Activated CD8-positive, alpha-beta T cell treated with anti-CD3 and anti-CD28 coated beads for 36 hours (primary cell): ENCODE measurements at places on chromosomes 3 and 15. TPM values are rescaled to one million over a fixed set of nuclear protein-coding genes. Genes with fewer than 3 reads are reported as not detected.

GRCh38 chr15:69798481-69799250, 299.1 kb downstream of the TLE3 start:
- DNase-seq: no peak
- no peak overlapping the region for H3K4me3 ChIP-seq
- H3K4me1 ChIP-seq: peaks cover 2% of the 10 kb centered on the region
- H3K27ac ChIP-seq: no peak overlapping the region

The CFAP92 gene
- 0.83 TPM for total RNA-seq

GRCh38 chr3:64341296-64341695, 116.0 kb upstream of the PRICKLE2 start:
- H3K27me3 ChIP-seq: peaks cover 2% of the 10 kb centered on the region
- H3K36me3 ChIP-seq: no peaks in the 10 kb centered on the region

The CGNL1 gene
- total RNA-seq: not detected

GRCh38 chr15:66719471-66719870, 17.4 kb downstream of the SMAD6 start:
- no peaks in the 10 kb centered on the region for H3K36me3 ChIP-seq
- H3K4me1 ChIP-seq: peaks cover 6% of the 10 kb centered on the region
- H3K4me3 ChIP-seq: no peak overlapping the region
- H3K27me3 ChIP-seq: no peaks in the 10 kb centered on the region
- DNase-seq: no peak

DNA sequence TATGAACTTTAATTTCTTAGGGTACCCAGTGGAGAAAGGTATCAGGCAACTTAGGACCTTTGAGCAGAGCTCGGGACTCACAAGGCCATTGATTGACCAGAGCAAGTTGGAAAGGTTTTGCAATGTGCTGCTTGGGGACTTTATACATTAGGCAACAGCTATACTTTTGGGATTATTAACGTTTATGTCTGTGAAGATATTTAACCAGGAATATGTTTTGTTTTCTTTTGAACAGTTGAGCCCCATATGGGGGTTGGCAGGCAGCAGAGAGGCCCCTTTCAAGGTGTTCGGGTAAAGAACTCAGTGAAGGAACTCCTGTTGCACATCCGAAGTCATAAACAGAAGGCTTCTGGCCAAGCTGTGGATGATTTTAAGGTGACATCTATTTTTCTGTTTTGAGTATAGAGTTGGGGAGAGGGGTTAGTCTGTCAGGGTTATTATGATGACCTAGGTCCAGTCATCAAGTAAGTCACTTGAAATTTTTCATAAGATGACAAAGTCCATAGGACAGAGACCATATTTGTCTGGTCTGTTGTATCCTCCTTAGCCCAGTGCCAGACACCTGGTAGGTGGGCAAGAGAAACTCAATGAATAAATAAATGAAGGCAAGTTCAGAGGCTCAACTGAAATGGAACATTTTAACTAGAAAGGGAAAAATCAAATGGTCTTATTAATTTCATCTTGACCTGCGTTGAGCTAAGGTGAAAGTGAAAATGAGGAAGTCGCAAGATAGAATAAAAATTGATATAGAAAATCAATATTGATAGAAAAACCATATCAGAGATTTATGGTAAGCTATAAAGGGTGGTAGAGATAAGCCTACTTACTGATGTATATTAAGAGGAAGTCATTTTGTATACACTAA, 2.8 kb downstream of the NFKBIZ start:
- no peak for DNase-seq
- H3K27me3 ChIP-seq: no peaks in the 10 kb centered on the region
- peaks cover 67% of the 10 kb centered on the region for H3K4me1 ChIP-seq
- H3K4me3 ChIP-seq: peak overlapping the region; percentile 87

- no peak overlapping the region for H3K4me3 ChIP-seq
- H3K36me3 ChIP-seq: no peaks in the 10 kb centered on the region
- H3K27me3 ChIP-seq: peaks cover 21% of the 10 kb centered on the region
- DNase-seq: no peak
- H3K27ac ChIP-seq: no peak overlapping the region
These were observed 23.9 kb upstream of the ST3GAL6 start for GRCh38 chr3:98739266-98739665.

- H3K36me3 ChIP-seq: no peaks in the 10 kb centered on the region
- no peak overlapping the region for H3K4me3 ChIP-seq
- no peak for DNase-seq
- peaks cover 6% of the 10 kb centered on the region for H3K4me1 ChIP-seq
- no peak overlapping the region for H3K27ac ChIP-seq
- no peaks in the 10 kb centered on the region for H3K27me3 ChIP-seq
These were observed 124.8 kb downstream of the LIPC start for GRCh38 chr15:58556541-58556940.

- peaks cover 10% of the 10 kb centered on the region for H3K4me1 ChIP-seq
- H3K36me3 ChIP-seq: peaks cover 1% of the 10 kb centered on the region
- H3K27ac ChIP-seq: no peak overlapping the region
- H3K27me3 ChIP-seq: no peaks in the 10 kb centered on the region
- DNase-seq: no peak
These were observed 76.0 kb downstream of the EEFSEC start for GRCh38 chr3:128229106-128229857.

GRCh38 chr3:180680097-180680430, 775 bp upstream of the CCDC39 start:
- peak; percentile 62 for DNase-seq
- H3K27me3 ChIP-seq: peaks cover 50% of the 10 kb centered on the region
- H3K36me3 ChIP-seq: no peaks in the 10 kb centered on the region
- no peak overlapping the region for H3K27ac ChIP-seq
- peak overlapping the region; percentile 77 for H3K4me3 ChIP-seq

GRCh38 chr3:4271834-4272233, 31.3 kb upstream of the SETMAR start:
- H3K4me1 ChIP-seq: peaks cover 9% of the 10 kb centered on the region
- H3K4me3 ChIP-seq: no peak overlapping the region
- H3K36me3 ChIP-seq: peaks cover 2% of the 10 kb centered on the region
- H3K27me3 ChIP-seq: no peaks in the 10 kb centered on the region

The SLC38A3 gene
- total RNA-seq: 0.22 TPM

GRCh38 chr3:42055291-42055690, 35.9 kb upstream of the TRAK1 start:
- no peak for DNase-seq
- H3K4me1 ChIP-seq: peaks cover 26% of the 10 kb centered on the region
- no peak overlapping the region for H3K27ac ChIP-seq
- no peaks in the 10 kb centered on the region for H3K36me3 ChIP-seq
- H3K4me3 ChIP-seq: no peak overlapping the region

The FXR1 gene
- total RNA-seq: 174 TPM

DNA sequence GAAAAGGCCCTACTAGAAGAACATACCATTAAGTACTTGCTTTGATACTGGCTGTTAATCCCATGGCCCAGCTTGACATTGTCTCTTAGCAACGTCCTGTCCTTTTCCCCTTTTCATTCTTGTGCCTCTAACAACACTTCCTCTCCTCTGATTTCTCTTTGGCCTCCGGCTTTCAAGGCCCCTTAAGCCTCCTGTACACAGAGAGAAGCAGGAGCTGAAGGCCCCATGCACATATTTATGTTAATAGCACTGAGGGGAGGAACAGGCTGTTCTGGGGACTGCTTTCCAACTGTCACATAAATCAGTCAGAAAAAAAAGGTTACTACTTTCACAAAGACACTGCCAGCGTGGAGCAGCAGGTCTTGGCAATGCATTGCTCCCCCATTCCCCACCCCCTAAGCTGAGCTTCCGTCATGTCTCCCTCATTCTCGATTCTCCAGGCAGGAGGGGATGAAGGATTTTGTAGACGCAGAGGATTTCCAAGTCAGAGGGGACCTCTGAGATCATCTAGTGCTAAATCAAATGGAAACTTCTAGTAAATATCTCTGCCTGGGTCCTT, 257.4 kb upstream of the ADAMTS9 start:
- H3K36me3 ChIP-seq: no peaks in the 10 kb centered on the region
- H3K27ac ChIP-seq: no peak overlapping the region
- no peaks in the 10 kb centered on the region for H3K4me1 ChIP-seq

The GPR149 gene
- not detected for total RNA-seq

DNA sequence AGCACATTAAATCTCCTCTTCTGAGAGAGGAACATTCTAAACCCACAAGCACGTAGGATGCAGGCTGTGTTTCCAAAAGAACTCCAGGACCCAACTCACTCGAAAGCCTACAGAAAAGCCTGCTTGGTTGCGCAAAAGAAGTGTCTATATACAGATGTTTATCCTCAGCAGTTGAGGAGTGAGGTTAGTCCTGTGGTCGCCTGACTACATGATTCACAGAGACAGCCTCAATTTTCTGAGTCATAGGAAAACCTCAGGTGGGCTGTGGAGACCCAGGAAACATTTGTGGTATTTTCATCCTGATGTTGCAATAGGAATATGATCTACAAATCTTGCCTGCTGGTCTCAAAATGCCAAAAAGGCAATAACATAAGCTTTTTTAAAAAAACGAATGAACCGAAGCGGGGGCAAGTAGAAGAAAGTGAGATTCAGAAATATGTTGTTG, 183.8 kb upstream of the THRB start:
- H3K27ac ChIP-seq: no peak overlapping the region
- H3K36me3 ChIP-seq: no peaks in the 10 kb centered on the region
- peak; percentile 67 for DNase-seq
- H3K4me3 ChIP-seq: peak overlapping the region; percentile 34

DNA sequence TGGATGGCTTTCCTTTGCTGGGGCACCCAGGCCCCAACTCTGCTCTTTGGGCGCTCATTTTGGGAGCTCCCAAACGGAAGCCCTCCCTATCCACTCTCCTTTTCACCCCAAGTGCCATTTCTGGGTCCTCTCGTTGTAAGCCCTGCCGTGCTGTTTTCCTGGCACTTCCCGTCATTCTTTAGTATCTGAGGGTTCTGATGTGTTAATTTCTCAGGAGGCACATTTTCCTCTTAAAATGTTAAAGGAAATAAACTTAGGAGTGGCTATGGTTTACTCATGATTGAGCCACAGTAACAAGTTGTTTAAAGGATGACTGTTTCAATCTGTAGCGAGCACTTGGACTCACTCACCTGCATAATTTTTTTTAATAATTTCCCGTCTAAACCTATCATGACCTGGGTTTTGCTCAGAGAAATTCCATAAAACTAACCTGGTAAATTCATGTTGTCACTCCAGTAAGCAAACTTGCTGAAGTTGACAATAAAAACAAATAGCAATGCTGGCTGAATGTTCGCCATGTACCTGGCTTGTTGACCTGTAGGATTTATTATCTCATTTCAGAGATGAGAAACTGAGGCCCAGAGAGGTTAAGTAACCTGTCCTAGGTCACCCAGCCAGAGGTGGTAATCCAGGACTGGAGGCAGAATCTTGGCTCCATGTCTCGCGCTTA, 10.6 kb downstream of the ALDH1A3 start:
- H3K4me3 ChIP-seq: no peak overlapping the region
- H3K36me3 ChIP-seq: no peaks in the 10 kb centered on the region
- H3K4me1 ChIP-seq: peaks cover 3% of the 10 kb centered on the region
- DNase-seq: no peak
- no peak overlapping the region for H3K27ac ChIP-seq
- H3K27me3 ChIP-seq: peaks cover 39% of the 10 kb centered on the region

DNA sequence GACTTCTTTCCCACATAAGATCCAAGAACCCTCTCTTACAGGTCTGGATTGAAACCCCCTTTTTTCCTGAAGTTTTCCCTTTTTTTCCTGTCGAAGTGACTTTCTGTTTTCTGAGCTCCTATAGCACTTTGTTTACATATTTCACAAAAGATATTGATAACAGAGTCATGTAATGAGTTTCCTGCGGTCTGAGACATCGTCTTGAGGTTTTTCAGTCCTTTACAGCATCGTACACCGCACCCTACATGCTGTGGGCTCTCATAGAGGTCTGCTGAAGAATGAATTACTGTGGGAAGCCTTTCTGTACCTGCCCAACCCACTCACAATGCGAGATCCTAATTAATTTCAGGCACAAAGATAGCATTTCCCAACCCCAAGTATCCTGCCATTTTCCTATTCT, 53.1 kb downstream of the MCF2L2 start:
- no peak overlapping the region for H3K27ac ChIP-seq
- H3K4me1 ChIP-seq: peaks cover 43% of the 10 kb centered on the region
- H3K4me3 ChIP-seq: no peak overlapping the region
- peaks cover 3% of the 10 kb centered on the region for H3K36me3 ChIP-seq
- no peak for DNase-seq
- H3K27me3 ChIP-seq: no peaks in the 10 kb centered on the region

The DUOXA2 gene
- total RNA-seq: not detected

The TMEM207 gene
- total RNA-seq: not detected

The MYRIP gene
- not detected for total RNA-seq

The TRPM1 gene
- not detected for total RNA-seq

The CD80 gene
- 10.2 TPM for total RNA-seq

- no peaks in the 10 kb centered on the region for H3K27me3 ChIP-seq
- H3K36me3 ChIP-seq: peaks cover 26% of the 10 kb centered on the region
- no peak overlapping the region for H3K4me3 ChIP-seq
These were observed 9.6 kb upstream of the CFAP44 start for GRCh38 chr3:113450911-113451310.

The PLA2G4F gene
- total RNA-seq: not detected

The BNC1 gene
- not detected for total RNA-seq

- peaks cover 8% of the 10 kb centered on the region for H3K4me1 ChIP-seq
- no peaks in the 10 kb centered on the region for H3K36me3 ChIP-seq
These were observed 302.2 kb upstream of the TPM1 start for GRCh38 chr15:62740141-62741004.

The RHCG gene
- not detected for total RNA-seq

- no peak for DNase-seq
- H3K36me3 ChIP-seq: no peaks in the 10 kb centered on the region
- no peak overlapping the region for H3K27ac ChIP-seq
- H3K4me3 ChIP-seq: no peak overlapping the region
- H3K27me3 ChIP-seq: peaks cover 24% of the 10 kb centered on the region
- H3K4me1 ChIP-seq: no peaks in the 10 kb centered on the region
These were observed 23.3 kb downstream of the WWTR1 start for GRCh38 chr3:149634573-149634972.
